ENCODE measurements at places on chromosomes 1 and 21.

GRCh38 chr21:31923756-31924155, 50.9 kb downstream of the HUNK start:
- DNase-seq: no peak

- DNase-seq: no peak
Measured at GRCh38 chr1:70038025-70038424, 167.4 kb downstream of the LRRC40 start.

DNA sequence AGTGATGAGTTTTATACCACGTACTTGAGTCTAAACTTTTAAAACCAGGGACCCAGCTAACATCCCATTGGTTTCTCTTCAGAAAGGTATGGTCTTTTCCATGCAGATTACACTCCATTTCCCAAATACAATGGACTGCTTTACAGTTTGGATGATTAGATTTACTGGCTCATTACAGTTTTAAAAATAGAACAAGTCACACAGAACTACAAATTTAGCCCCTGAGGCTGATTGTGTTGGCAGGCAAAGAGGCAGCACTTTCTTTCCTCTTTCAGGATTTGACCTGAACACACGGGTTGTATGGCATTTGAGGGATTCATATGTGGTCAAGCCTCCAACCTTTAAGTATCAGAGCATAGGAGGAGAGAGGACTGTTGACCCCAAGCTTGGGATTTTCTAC, 21.8 kb upstream of the VTCN1 start:
- no peak for DNase-seq

GRCh38 chr1:231776757-231777062, 150.1 kb downstream of the DISC1 start:
- no peak for DNase-seq

DNA sequence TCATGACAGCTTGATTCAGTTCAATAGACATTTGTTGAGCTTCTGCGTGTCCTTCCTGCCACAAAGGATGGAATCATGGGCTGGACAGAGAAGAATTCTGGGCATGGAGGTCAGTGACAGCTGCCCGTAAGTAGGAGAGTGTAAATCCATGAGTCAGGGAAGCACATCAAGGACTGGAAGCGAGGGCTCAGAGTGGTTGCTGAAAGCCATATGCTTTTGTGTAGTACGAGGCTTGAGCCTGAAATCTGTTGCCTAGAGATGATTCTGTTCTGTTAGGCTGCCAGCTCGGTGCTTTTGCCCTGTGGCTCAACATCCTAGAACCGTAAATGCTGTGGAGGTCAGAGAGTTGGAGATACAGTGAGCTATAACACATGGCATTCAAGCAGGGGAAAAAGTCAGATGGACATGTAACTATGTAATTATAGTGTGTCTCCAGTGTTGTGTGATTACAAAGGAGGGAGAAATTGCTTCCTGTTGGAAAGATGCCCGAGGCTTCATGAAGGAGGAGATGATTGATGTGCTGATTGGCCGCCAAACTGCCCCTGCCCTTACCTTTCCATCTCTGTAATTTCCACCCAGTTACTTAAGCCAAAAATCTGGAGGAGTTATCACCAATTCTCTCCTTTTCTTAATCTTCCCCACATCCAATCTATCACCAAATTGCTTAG, 92.8 kb upstream of the CACNA1E start:
- DNase-seq: no peak

DNA sequence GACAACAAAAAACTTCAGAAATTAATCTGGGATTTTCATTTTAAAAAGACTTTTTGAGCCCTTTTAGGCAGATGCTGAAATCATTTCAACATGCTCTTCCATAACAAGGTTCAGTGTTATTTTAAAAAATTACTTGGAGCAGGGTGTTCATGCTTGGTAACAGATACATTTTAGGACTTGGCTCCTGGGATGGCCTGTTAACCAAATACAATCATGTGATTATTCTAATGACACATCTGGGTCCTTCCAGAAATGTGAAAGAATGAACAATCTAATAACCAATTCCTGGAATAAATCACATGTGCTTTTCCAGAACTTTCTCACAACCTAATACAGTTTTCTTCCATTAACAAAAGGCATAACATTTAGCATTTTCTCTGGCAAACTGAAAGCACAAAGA, 379.8 kb upstream of the RUNX1 start:
- no peak for DNase-seq

GRCh38 chr1:219083631-219084030, 90.0 kb upstream of the LYPLAL1 start:
- DNase-seq: no peak

DNA sequence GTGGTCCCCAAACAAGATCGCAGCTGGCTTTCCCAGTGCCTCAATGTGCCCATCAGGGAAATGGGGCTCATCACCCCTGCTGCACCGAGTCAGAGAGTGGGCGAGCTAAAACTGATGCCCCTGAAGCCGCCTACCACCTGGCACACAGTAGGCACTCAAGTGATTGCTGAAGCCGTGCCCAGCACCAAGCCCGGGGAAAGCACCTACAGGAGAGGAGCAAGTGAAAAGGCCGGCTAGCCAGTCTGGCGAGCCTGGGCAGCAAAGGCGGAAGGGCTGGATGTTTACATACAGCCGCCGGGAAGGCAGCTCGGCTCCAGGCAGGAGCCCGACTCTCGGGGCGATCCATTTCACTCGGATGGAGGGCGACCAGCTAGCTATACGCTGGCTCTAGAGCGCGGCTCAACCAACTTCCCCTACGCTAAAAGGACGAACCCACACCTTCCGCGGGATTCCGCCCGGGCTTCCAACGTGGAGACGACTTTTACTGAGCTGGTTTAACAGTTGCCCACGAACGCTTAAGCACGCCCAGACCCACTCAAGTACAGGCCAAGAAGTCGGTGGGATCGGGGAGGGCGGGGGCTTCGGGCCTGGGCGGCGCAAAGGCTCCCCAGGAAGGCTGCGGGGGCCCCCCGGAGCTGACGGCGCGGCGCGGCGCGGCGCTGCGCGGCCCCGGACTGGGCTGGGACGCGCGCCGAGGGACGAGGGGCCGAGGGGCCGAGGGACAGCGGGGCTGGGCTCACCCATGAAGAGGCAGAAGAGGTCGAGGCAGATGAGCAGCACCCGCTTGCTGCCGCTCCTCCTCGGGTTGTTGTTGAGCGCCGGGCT, 1.0 kb downstream of the PLPP3 start:
- no peak for DNase-seq
